ENCODE measurements at places on chromosomes 7 and 10.

GRCh38 chr10:107829161-107829560 is 664.7 kb upstream of the SORCS1 start:
- DNase-seq, result no peak

- no peak for DNase-seq
Measured at GRCh38 chr10:64444564-64444963, 923.4 kb downstream of the REEP3 start.

DNA sequence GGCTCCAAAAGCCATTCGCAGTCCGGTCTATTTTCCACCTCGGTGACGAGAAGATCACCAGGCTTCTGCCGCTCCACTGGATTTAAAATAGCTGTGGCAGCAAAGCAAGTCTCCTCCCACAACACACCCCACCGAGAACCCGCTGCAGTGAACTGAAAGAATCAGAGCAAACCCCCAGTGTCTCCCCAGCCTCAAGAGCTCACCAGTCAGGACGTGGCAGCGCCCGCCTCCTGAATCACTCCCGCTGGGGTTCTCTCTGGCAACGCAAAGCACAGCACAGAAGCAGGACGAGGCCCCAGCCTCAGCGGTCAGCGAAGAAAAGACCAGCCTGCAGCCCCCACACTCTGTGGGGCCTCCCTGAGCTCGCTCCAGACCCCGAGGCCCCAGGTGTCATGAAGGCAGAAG is 126.1 kb upstream of the PPP2R2D start:
- DNase-seq, result no peak

GRCh38 chr7:124351950-124352349 is 319.1 kb upstream of the TMEM229A start:
- DNase-seq, result no peak

DNA sequence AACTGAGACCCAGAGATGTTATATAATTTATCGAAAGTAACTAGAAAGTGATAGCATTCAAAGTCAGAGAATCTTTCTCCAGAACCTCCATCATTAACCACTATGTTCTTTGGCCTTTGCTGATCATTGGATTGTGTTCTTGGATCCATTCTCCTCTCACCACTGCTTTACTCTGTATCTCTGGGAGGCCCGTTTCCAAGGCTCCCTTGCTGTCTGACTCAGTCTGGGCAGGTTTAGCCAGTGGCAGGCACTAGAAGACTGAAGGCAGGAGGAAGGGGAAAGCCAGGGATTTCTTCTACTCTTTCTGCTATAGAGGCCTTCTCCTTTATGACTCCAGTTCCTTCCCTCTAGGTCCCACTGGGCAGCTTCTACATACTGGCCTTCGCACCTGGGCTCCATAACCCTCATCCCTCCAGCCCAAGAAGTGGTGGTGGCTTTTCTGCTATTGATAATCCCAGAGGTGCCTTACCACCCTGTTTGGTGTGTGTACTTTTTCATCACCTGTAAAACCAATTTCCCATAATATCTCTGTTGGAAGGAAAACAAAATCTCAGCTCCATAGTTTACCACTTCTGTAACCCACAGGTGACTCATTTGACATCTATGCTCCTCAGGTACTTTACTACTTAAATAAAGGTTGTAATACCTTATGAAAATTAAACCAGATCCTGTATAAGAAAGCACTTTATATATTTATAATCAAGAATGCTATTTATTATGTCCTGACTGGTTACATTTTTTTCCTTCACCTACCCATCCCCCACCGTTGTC is 36.0 kb downstream of the BCAP29 start:
- DNase-seq, result no peak

GRCh38 chr10:46285966-46286620 is 704 bp upstream of the ANTXRL start:
- no peak for DNase-seq

GRCh38 chr7:44321796-44322195 is 3.6 kb downstream of the CAMK2B start:
- no peak for DNase-seq

- DNase-seq, result no peak
Measured at GRCh38 chr7:92725161-92725925, 111.0 kb downstream of the CDK6 start.

DNA sequence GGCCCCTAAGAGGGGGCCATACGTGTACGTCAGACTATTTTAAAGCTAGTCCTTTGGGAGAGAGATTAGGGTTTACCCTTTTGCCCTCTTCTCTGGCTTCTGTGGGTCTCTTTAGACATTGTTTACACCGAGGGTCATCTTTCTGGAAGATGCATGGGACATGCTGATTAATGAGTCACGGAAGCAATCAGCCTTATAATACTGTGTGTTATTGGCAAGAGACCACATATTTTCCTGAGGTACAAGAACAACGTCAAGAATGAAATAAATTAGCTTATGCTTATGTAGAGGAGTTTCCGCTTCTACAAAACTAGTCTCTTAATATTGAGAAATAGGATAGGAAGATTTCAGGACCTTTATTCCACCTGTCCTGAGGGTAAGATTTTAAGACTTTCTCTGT is 327.7 kb downstream of the BBS9 start:
- DNase-seq, result no peak

GRCh38 chr7:128287556-128287955 is 46.5 kb downstream of the LEP start:
- DNase-seq, result no peak

GRCh38 chr7:44534087-44534486 is 7.0 kb downstream of the NPC1L1 start:
- DNase-seq, result no peak

- no peak for DNase-seq
Measured at GRCh38 chr7:116293139-116293538, 82.8 kb downstream of the TES start.

DNA sequence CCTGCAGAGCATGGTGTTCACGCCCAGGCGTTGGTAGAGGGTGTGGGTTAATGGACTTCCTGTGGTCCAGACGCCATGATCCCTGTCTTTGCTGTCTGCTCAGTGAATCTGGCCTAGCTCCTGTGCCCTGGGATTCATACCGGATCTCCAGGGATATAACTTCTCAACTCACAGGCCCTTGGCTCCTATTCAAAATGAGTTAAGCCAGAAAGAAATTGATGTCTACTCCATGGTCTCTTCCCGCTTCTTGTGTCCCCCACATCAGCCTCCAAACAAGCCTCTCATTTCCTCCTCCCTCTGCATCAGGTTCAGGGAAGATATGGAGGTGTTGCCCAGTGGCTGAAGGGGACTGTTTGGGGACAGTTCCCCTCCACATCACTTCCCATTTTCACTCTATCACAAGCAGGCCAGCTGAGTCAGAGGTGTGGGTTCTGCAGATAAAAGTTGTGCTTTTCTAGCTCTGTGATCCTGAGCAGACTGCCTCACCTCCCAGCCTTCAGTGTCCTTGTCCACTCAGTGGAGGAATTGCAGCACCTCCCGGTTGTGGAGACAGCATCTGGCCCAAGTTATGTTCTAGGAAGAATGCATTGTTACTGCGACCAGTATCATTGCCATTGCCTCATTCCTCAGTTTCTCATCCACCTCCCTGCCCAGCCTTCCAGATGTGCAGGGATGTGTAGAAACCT is 22.5 kb downstream of the AKR1E2 start:
- no peak for DNase-seq

DNA sequence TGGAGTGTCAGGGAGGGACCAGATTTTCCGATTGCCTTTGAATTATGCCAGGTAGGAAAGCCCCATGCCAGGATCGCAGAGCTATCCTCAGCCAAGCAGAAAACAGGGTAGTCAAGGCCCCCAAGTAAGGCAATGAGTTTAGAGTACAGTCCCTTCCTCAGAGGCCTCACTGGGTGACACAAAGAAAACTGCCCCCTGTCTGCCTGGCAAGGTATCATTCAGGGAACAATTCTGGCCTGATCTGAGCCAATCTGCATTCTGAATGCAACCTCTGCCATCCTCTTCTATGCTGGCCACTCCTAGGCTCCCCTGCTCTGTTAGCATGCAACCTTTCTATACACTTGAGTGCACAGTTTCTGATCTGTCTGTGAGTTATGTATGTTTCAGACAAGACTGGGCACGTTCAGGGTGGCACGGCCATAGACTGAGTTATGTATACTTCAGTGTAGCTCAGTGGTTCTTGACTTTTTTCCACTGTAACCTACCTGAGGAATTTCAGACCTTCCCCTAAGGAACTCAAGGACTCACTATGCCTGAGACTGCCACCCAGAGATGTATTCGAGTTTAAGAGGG is 336.8 kb downstream of the PLXNA4 start:
- no peak for DNase-seq

- no peak for DNase-seq
Measured at GRCh38 chr7:46532571-46532970, 611.5 kb upstream of the IGFBP3 start.

DNA sequence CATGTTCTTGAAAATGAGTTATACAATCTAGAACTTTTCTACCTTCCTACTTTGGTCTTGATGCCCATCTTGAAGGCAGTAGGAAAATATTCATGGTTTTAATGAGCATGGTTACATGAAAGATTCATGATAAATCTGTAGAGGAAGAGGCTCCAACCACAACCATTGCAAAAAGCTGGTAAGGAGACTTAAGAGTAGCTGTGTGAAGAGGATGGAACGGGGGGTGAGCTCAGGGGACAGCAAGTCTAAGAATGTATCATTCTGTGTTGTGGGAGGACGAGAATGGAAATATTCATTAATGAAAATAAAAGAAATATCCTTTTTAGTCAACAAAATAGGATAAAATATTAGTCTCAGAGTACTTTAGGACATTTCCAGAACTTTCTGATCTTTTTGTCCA is 81.1 kb downstream of the BMPER start:
- DNase-seq, result no peak

- peak; percentile 26 for DNase-seq
Measured at GRCh38 chr10:110802551-110803238, 69.0 kb upstream of the PDCD4 start.

- DNase-seq, result no peak
Measured at GRCh38 chr10:69901628-69902505, 100.2 kb downstream of the COL13A1 start.

GRCh38 chr7:130270947-130271800 is 4.5 kb downstream of the CPA2 start:
- DNase-seq, result no peak

DNA sequence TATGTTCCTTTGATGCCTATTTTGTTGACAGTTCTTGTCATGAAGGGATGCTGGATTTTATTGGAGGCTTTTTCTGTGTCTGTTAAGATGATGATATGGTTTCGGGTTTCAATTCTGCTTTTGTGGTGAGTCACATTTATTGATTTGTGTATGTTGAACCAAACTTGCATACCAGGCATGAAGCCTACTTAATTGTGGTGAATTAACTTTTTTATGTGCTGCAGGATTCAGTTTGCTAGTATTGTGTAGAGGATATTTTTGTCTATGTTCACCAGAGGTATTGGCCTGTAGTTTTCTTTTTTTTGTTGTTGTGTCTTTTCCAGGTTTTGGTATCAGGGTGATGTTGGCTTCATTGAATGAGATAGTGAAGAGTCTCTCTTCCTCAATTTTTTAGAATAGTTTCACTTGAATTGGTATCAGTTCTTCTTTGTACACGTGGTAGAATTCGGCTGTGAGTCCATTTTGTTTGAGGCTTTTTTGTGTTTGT is 345.9 kb downstream of the KIF20B start:
- no peak for DNase-seq

GRCh38 chr10:86098187-86098881 is 268.3 kb downstream of the GRID1 start:
- no peak for DNase-seq

DNA sequence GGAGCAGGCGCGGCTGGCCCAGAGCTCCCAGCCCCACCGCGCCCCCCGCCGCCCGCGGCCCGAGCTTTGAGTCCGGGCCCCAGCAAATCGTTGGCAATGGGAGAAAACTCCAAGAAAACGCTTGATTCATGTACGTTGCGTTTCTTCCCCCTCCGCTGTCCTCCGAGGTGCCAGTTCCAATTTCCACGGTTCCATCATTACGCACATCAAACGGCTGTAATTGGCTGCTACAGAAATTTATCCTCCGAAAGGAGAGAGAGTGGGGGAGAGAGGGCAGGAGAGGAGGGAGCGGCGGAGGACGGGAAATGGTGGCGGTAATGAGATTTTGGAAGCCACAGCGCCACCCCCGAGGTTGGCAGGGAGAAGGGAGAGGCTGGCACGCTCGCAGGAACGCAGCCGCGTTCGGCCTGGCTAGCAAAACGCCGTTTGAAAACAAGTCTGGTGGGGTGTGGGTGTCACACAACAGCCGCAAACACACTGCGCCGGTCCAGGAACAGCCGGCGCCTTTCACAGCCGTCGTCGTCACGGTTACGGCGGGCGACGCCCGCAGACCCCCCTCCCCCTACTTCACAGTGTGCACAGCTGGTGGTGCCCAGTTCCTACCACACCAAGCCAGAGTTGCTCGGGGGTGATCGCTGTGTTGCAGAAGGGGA is 57.5 kb downstream of the UNCX start:
- DNase-seq, result no peak

DNA sequence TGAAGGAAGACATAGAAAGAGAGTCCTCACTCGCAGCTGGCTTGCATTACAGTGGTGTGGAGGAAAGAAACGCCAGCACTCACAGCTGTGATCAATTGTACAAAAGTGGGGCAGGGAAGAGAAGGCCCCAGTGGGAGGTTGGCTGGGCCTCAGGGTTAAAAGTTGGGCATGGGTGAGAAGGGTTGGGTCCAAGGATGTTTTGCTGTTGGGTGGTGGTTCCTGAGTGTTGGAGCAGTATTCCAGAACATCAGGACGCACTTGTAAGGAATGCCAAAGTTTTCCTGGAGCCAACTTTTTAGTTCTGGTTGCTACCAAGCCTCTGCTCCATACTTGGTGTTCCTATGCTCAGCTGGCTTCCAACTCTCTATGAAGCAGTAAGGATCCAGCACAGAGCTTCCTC is 55.4 kb upstream of the MKRN1 start:
- no peak for DNase-seq

GRCh38 chr7:155310425-155311114 is 12.9 kb downstream of the INSIG1 start:
- DNase-seq, result no peak

- no peak for DNase-seq
Measured at GRCh38 chr7:11104578-11104977, 130.9 kb downstream of the PHF14 start.

DNA sequence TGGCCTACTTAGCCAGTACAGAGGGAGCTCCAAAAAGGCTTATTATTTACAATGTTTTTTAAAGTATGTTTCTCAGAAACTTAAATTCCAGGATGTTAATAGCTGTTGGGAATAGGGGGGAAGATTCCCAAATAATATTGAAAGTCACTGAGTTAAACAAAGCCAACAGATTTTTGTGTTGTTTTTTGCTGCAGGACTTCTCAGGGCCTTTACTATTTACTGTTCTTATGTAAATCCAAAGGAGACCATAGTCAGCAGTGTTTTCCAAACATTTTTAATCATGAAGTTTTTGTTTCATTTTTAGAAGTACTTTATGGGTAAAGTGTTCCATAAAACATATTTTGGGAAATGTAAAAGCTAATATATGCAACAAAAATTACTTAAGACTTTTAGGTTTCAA is 100.4 kb upstream of the GSDME start:
- no peak for DNase-seq

GRCh38 chr7:139004321-139005090 is 23.3 kb upstream of the KIAA1549 start:
- DNase-seq, result no peak

DNA sequence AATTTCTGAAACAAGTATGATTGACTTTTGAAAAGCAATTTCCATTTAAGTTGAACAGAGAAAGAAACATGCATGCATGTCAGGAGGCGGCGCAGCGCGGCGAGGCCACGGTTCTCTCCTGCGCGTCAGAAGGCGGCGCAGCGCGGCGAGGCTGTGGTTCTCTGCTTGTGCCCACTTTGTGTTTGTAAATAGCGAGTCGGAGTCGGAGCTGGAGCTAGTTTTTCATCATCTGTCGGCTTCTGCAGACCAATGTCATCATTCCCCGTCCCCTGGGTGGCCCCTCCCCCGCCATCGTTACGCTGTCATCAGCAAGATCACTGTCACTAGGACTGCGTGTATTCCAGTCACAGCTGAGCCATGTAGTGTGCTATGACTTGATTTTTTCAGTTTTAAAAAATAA is 49.2 kb downstream of the INPP5A start:
- no peak for DNase-seq

Data from effector CD4-positive, alpha-beta T cell (primary cell).